ENCODE measurements at places on chromosomes 5 and 9.

DNA sequence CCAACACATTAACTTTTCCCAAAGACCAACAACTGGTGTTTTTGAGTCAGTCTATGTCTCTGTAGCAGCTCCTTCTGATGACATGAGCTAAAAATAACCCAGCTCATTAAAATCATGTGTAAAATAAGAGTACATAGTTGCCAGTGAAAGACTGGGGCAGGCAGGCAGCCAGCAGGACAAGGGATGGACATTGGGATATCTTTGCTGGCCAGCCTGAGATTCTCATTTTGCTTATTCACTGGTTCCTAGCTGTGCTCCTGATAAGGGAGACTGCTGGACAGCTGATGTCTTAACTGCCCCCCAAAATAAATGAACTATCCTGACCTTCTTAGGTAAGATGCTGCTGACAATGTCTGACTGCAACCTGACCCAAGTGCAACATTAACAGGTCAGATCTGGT, 33.9 kb downstream of the EPB41L4B start:
- no peak for DNase-seq

- DNase-seq = no peak
These were observed 123.3 kb upstream of the RUSC2 start for GRCh38 chr9:35366627-35367026.

GRCh38 chr9:33435821-33436277, 11.5 kb downstream of the AQP3 start:
- no peak for DNase-seq

- no peak for DNase-seq
These were observed 287.7 kb downstream of the ACTL7B start for GRCh38 chr9:108568093-108568492.

DNA sequence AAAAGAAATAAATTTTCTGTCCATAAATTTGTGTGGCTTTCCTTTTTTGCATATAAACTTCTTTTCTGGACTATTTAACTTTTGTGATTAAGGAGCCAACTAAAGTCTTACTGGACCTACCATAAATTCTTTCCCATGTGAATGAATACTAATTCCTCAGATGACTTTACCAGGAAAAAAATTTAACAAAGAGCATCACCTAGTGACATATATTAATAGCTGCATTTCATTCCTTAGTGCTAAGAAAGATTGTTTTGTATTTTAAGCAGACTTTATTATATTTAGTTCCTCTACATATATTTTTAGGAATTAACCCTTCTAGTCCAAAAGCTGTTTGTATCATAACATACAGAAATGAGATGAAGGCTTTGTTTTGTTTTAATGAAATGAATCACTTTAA, 64.4 kb downstream of the C9orf85 start:
- no peak for DNase-seq

DNA sequence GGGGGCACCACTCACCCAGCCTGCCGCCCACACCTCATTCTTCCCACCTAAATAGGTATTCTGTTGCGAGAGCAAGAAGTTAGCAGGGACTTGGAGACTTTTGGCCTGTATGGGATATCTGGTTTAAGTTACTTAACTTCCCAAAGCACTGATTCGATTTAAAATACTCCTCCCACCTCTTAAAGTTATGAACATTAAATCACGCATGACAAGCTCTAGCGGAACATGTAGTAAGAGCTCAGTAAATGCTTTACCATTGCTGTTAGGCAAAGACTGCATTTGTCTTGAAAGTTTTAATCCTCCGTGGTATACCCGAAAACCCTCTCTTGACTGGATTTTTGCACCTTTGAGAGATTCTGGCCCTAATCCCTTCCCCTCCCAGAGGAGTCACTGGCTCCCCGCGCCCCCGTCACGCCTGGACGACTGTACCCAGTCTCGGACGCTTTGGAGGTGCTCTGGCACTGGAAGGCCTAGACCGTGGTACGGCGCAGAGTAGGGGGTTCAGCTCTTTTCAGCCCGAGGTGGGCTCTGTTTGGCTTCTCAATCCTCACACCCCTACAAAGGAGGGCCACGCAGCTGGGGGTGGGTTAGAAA, 4.4 kb downstream of the GDNF start:
- no peak for DNase-seq

DNA sequence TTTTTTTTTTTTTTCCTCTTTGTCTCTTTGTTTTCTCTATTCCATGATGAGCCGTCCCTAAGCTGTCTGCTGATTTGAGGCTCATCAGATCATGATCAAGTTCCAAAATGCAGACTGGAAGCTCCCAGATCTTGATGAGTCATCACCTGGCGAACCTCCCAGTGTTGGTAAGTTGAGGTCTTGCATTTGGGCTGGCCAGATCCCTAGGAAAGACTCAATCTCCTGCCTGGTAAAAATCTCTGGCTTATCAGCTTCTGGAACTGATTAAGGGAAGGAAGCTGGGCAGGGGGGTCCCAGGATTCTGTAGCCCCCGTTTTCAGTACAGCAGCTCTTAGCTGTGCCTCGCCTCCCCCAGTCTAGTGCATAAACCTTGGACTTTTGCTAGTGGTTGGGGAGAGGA, 69.0 kb downstream of the TSPAN17 start:
- no peak for DNase-seq

DNA sequence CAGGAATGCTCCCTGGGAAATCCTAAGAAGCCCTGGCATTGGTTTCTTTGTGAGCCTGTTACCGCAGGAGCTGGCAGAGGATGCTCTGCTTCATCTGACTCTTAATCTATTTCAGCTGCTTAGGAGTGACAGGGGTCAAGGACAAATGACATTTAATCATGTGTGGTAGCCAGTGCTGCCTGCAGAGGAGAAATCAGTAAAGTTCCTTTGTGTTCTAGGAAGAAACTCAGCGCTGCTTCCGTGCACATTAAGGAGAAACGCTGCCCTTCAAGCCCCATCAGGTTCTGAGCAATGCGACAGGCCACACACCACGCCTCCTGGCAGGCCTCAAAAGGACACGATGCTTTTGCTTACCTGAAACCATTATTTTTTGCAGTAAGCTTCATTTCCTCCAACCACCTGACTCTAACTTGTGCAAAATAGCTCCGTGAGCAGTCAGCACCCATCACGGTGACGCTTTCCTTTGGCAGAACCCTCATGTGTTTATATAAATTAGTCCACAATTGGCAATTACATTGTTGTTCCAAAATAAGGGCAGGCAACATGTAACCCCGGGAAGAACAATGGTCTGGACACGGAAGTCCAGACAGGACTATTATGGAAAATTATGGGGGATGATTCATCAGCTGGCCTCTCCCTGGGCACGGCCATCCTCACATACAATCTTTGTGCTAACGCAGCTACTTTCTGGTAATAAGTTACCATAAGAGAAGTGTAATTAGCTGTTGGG, 387.9 kb upstream of the DAP start:
- DNase-seq = no peak

DNA sequence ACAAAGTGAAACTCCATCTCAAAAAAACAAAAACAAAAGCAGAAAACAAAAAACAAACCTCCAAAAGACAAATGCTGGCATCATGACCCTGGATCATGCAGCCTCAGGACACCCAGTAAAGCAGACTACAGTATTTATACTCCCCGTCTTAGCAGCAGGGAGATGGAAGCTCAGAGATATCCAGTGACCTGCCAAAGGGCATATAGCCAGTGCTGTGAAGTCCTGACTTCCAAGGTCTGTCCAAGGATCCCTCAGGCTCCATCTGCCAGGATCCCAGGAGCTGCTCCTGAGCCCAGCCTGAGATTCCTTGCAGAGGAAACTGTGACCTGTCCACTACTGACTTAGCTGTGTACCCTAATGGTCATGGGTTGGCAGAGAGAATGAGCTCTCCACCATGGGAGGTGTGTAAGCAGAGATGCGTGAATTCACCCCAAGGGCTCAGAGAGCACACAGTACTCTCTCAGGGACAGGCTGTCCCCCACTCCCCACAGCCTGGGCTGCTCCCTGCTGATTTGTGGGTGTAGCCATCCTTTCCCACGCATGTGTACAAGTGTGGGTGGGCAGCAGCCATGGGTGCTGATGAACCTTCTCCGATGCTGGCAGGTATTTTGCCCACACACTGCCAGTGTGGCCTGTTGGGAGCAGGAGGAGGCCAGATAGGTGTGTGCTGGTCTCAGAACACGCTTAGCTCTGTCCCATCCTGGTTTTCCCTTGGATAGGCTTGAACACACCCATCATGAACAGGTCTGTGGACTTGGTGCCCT, 2.1 kb upstream of the WNK2 start:
- no peak for DNase-seq

DNA sequence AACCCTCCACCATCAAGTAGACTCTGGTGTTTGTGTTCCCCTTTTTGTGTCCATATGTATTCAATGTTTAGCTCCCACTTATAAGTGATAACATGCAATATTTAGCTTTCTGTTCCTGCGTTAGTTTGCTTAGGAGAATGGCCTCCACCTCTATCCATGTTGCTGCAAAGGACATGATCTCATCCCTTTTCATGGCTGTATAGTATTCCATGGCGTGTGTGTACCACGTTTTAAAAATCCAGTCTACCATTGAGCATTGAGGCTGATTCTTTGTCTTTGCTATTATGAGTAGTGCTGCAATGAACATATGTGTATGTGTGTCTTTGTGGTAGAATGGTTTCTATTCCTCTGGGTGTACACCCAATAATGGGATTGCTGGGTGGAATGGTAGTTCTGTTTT, 140.1 kb downstream of the BASP1 start:
- DNase-seq = no peak

DNA sequence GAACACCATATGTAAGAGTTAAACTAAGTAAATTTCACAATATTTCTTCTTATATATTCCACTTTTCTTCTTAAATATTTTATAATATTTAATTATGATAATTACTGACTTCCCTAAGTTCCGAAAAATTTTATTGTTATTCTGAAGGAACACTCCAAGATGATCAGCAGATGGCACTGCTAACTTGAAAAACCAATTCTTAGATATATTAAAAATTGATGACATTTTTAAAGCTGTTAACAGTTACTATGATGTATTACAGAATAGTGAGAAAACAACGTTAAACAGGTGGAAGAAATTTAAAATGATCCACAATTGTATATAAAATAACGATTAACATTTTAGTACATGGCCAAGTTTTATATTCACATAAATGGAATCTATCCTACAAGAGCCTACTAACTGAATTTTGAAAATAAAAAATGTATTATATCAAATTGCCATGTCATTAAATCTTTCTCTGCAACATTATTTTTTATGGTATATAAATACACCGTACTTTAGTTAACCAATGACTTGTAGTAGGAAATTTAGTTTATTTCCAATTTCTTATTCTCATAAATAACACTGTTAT, 30.1 kb upstream of the MUSK start:
- no peak for DNase-seq

Measured in effector CD8-positive, alpha-beta T cell (primary cell).